ENCODE measurements at places on chromosomes 16 and 17. TPM values are rescaled to one million over a fixed set of nuclear protein-coding genes. Genes with fewer than 3 reads are reported as not detected.

DNA sequence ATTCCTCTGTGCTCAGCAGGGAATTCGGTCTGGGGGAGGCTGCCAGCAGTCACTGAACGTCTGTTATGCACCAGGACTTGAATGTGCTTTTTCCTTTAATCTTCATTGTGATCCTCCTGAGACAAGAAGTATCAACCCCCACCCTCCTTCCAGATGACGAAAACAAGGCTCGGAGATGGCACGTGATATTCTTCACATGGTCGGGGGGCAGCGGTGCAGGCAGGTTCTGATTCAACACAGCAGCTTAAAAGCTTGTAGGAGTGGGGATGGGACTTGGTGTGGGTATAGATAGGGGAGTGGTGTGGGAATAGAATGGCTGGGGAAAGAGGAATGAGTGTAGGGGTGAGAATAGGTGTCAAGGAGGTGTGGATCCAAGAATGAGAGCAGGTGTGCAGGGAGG, 6.4 kb downstream of the NECAB2 start:
- peak overlapping the region; percentile 71 for H3K4me3 ChIP-seq
- peaks cover 19% of the 10 kb centered on the region for H3K27me3 ChIP-seq
- H3K27ac ChIP-seq: peak overlapping the region; percentile 73
- peaks cover 15% of the 10 kb centered on the region for H3K36me3 ChIP-seq

Gene SLC38A8
- not detected for total RNA-seq

DNA sequence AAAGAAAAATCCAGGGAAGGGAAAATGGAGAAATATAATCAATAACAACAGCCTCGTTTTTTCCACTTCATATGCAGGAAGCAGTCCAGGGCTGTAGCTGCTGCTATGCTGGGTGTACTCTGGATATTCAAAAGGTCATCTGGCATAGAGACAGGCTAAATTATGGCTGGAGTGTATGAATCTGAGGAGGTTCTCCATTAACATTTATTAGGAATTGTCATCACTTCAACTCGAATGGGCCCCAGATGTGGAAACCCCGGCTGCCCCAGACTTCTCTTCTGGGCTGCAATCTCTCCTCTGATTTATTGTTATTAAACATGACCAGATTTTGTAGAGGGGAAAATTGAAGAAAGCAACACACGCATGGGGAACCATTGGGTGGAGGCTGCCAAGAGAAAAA, 33.5 kb upstream of the SKAP1 start:
- H3K4me3 ChIP-seq: no peak overlapping the region
- H3K36me3 ChIP-seq: no peaks in the 10 kb centered on the region
- no peaks in the 10 kb centered on the region for H3K4me1 ChIP-seq
- no peak for DNase-seq
- H3K27me3 ChIP-seq: peaks cover 4% of the 10 kb centered on the region

DNA sequence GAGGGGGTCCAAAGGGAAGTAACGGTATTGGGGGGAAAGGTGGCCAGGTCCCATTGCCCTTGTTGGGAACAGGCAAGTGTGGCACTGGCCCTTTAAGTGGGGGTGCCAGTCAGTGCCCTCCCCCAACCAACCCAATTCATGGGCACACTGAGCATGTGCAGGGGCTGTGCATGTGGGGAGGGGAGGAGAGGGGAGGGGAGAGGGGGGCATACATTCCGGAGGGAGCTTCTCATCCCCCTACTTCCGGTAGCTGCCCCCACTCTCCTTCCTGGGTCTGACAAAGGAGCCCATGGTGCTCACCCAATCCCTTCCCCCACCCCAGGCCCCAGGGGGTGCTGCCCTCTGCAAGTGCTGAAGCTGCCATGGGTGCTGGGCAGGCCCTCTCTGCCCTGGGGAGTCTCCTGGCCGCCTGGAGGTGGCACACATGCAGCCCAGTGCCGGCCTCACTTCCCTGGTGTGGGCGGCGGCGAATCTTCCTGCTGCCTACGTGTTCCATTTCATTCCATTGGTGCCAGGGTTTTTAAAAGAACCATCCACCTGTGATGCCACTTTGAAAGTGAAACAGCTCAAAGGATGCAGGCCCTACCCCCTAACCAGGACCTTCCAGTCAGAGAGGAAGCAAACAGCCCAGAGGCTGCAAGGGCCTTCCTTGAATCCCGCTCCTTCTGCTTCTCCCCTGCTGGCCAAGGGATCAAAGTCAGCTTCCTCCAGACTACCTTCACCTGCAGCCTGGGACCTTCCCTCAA, 11.0 kb downstream of the HEXIM2 start:
- H3K4me1 ChIP-seq: peaks cover 5% of the 10 kb centered on the region
- H3K4me3 ChIP-seq: peak overlapping the region; percentile 42
- peak; percentile 19 for DNase-seq
- H3K36me3 ChIP-seq: no peaks in the 10 kb centered on the region

Gene DCAKD
- 39.9 TPM for total RNA-seq

DNA sequence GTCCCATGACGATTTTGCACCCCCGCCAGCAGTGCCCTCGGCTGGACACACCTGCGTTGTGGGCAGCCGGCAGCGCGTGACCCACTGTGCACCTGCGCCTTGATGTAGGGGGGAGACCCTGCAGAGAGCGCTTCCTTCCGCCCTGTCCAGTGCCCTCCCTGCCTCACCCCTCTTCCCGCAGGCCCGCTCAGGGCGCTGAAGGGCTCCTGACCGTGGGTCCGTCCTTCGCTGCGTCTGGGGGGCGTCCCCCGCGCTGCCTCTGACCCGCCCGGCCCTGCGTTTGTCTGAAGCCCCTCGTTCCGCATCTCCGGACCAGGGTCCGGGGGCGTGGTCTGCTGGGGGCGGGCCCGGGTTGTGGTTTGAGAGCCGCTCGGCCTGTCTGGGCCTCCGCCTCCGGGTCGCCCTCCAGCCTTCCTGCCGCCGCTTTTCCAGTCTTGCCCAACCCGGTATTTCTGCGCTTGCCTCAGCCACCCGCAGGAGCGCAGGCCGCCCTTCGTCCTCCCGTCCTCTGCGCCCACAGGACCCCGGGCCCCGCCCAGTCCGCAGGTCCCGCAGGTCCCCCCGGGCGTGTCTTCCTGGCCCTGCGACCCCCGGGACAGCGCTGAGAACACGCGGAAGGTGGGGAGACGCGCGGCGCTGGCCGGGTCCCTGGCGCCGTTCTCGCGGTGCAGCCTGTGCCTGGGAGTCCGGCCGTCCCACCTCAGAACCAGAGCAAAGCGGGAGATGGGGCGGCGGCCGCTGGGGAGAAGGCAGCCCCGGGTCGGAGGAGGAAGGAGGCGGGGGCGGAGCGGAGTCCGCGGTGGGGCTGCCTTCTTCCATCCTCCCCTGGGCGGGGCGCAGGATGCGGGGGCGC, 4.0 kb upstream of the IL17C start:
- H3K4me3 ChIP-seq: no peak overlapping the region
- H3K36me3 ChIP-seq: no peaks in the 10 kb centered on the region
- no peak overlapping the region for H3K27ac ChIP-seq
- H3K27me3 ChIP-seq: peaks cover 3% of the 10 kb centered on the region
- DNase-seq: peak; percentile 80

- no peak for DNase-seq
- no peaks in the 10 kb centered on the region for H3K36me3 ChIP-seq
- H3K4me3 ChIP-seq: no peak overlapping the region
- no peak overlapping the region for H3K27ac ChIP-seq
- H3K4me1 ChIP-seq: peaks cover 12% of the 10 kb centered on the region
Measured at GRCh38 chr17:40727447-40728231, 24.1 kb upstream of the KRT24 start.

Data from glutamatergic neuron (in vitro differentiated cells).